ENCODE measurements at places on chromosomes 13 and 19.

DNA sequence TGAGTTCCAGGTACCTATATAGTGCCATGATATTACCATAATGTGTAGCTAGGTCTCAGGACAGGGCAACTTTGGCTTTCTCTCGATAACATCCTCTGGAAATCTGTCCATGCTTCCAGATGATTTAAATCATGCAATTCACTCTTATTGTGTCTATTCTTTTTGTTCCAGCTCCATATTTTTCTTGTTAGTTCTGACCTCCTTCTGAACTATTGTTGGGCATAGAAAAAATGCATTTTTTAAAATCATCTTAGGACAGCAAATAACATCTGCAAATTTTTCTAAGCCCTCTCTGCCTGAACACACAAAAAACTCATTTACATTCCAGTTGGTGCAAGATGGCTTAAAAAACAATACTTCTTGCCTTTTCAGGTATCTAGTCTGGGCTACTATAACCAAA lies 1561.0 kb upstream of the MIR17HG start:
- no peak for DNase-seq
- H3K4me1 ChIP-seq = peaks cover 9% of the 10 kb centered on the region
- no peak overlapping the region for H3K27ac ChIP-seq
- no peaks in the 10 kb centered on the region for H3K27me3 ChIP-seq
- no peak overlapping the region for H3K4me3 ChIP-seq

GRCh38 chr19:33424181-33424580 lies 50.7 kb downstream of the CEBPG start:
- no peaks in the 10 kb centered on the region for H3K4me1 ChIP-seq
- no peaks in the 10 kb centered on the region for H3K27me3 ChIP-seq
- no peak overlapping the region for H3K4me3 ChIP-seq
- no peaks in the 10 kb centered on the region for H3K36me3 ChIP-seq
- no peak overlapping the region for H3K27ac ChIP-seq

DNA sequence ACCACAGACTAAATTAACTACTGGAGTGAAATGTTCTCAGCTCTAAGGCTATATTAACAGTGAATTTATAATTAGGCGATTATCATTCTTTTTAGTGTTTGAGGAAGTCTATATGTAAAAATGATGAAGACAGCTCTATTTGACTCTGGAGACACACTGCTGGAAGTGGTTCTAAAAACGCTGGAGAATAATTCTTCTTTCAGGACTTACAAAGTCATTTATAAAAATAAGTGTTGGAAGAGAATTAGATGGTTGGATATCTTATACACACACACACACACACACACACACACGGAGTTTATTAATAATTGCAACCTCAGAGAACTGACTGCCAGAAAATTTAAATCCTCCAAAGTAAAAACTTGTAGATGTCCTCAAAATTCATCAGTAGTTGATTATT lies 1171.3 kb downstream of the EFNB2 start:
- DNase-seq = no peak
- H3K27me3 ChIP-seq = no peaks in the 10 kb centered on the region
- H3K4me3 ChIP-seq = no peak overlapping the region
- H3K27ac ChIP-seq = no peak overlapping the region

DNA sequence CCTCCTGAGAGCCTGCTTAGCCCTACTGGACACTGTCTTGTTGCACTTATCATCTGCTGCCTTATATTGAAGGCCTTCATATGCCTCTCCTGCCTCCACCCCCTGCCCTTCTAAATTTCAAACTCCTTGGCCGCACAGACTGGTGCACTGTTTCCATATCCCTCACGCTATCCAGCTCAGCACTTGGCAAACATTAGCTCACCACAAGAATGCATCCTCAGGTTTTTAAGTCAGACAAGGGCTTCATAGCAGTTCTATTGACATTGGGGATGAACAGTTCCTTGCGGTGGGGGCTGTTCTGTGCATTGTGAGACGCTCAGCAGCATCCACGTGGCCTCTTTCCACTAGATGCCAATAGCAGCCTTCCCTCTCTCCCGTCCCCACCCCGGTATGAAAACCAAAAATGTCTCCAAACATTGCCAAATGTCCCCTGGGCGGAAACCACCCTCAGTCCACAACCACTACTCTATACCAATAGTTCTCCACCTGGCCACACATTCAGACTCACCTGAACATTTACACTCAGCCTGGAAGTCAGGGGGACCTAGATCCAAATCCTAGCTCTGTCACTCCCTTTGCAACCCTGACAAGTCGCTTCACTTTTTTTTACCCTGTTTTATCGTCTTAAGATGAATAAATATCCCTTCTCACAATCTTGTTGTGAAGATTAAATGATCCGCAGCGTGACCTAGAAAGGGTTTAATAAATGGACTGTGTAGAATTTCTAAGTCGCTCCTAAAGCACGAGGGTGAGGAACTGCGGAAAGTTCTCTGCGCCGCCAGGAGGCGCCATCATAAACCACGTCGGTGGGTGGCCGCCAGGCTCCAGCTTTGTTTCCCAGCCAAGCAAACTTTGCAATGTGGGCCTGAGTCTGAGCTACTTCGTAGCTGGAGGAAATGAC lies 3.6 kb upstream of the CEACAM3 start:
- no peak overlapping the region for H3K27ac ChIP-seq
- H3K4me1 ChIP-seq = no peaks in the 10 kb centered on the region
- no peaks in the 10 kb centered on the region for H3K36me3 ChIP-seq

GRCh38 chr13:30224732-30225131 lies 82.6 kb downstream of the KATNAL1 start:
- no peak overlapping the region for H3K27ac ChIP-seq
- peaks cover 43% of the 10 kb centered on the region for H3K36me3 ChIP-seq
- no peak for DNase-seq
- H3K4me3 ChIP-seq = no peak overlapping the region
- H3K27me3 ChIP-seq = no peaks in the 10 kb centered on the region
- H3K4me1 ChIP-seq = no peaks in the 10 kb centered on the region

- no peaks in the 10 kb centered on the region for H3K27me3 ChIP-seq
- H3K36me3 ChIP-seq = no peaks in the 10 kb centered on the region
- DNase-seq = no peak
Observed at GRCh38 chr19:32879741-32880140, 10.2 kb upstream of the SLC7A9 start.
